ENCODE measurements at places on chromosomes 7 and 10. TPM values are rescaled to one million over a fixed set of nuclear protein-coding genes. Genes with fewer than 3 reads are reported as not detected.

GRCh38 chr7:77242554-77242953 lies 42.9 kb upstream of the FGL2 start:
- DNase-seq: no peak

GRCh38 chr7:148299350-148300276 lies 291.0 kb upstream of the C7orf33 start:
- peak; percentile 22 for DNase-seq

GRCh38 chr10:27252267-27253000 lies 11.8 kb upstream of the ACBD5 start:
- DNase-seq: no peak

GRCh38 chr7:93562936-93563335 lies 11.6 kb downstream of the CALCR start:
- DNase-seq: no peak

- DNase-seq: no peak
Observed at GRCh38 chr7:151251689-151252560, 3.4 kb upstream of the SMARCD3 start.

DNA sequence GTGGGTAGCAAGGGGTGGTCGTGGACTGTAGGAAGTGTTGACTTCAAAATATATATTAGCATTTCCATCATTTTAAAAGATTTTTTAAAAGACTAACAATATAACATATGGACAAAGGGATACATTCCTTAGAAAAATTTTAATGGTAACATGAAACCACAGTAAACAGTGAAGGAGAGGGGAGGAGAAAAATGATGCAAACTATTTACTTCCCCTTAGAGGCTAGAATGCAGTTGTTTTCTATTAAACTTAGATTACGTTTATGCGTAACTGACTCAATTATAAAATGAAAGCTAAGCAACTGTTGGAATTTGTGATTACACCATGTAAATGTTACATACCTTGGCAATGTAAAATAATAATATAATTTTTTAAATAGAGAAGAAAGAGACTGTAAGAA lies 41.3 kb downstream of the CALD1 start:
- no peak for DNase-seq

GRCh38 chr7:90717296-90718060 lies 121.4 kb downstream of the CDK14 start:
- peak; percentile 76 for DNase-seq

DNA sequence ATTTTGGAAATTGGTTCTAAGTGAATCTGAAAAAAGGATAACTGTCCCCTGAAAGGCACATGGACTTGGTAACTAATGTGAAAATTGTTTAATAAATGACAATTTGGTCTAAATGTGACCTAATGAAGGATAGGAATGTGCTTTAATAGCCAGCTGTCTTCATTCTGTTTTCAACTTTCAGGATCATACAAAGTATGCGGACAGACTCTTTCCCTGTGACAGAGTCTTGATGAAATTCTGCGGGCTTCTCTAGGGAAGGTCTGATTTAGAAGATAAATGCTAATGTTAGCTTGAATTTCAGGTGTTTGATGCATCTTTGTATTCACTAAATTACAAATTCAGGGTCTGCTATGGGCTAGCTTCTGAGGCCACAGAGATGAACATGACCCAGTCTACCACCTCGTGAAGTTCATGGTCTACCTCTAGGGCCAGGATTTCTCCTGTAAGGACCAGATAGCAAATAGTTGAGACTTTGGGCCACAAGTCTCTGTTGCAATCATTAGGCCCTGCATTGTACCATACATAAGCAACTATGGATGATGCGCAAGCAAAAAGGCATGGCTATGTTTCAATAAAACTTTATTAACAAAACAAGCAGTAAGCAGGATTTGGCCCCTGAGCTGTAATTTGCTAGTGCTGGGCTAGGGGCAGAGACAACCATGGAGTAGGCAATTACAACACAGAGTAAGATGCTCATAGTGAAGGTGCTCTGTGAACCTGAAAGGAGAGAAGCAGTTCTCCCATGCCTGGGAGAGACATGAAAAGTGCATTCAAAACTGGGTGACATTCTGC lies 368.6 kb downstream of the INHBA start:
- DNase-seq: no peak

- DNase-seq: peak; percentile 77
Observed at GRCh38 chr10:129035052-129035827, 431.8 kb upstream of the MGMT start.

DNA sequence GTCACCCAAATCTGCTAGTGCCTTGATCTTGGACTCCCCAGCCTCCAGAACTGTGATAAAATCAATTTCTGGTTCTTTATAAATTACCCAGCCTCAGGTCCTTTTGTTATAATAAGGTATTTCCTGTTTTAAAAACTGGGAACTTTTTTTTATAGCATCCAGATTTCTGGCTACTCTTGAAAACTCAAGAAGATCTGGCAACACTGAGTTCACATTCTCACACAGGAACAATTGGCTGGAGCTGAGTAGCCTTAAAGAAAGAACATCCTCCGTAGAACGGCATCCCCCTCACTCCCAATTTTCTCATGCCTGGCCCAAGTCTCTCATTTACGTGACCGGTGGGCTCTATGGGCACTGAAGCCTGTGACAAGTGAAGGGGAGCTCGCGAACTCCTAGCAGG lies 47.1 kb downstream of the SLC35G1 start:
- no peak for DNase-seq

DNA sequence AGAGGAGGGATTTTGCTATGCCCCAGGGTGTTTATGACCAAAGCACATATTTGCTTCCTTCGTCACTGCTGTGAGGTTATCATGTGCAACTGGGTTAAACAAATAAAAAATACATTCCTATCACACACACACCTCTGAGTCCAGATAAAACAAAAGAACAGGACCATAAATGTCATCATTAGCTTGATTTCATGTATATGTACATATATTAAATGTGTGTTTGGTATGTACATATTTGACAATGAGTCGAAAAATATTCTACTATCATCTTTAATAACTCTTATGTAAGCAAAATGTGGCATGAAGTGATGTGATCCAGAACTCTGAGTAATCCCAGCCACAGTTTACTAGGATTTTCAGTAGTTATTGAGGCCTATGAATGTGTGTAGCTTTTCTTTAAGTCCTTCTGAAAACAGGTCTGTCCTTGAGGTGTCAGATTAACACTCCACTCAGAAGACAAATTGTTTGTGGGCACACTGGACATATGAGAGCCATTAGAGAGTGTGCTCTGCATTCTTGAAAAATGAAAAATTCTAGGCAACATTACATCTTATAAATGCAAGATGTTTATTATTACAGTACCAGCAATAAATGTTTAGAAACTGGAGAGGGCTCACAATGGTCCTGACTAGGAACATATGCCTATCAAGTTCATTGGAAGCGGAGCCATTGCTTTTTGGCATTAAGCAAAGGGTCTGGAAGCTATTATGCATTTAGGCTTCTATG lies 335.1 kb upstream of the SEMA3A start:
- DNase-seq: peak; percentile 67

GRCh38 chr10:52965509-52965908 lies 192.9 kb upstream of the MBL2 start:
- no peak for DNase-seq

DNA sequence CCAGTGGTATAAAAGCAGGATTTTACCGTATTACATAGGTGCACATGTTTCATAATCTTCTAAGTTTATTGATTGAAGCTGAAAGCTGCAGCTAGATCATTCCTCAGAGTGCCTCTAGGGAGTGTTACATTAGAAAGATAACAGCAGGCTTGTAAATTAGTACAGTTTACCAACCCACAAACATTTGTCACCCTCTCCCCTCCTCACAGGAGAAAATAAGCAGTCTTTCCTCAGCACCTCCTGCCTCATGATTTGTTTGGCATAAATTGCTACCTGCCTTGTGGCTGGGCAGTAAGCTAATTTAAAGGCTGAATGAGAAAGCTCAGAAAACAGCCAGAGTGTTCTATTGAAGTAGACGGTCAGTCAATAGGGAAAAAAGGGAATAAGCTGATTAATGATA lies 74.2 kb downstream of the NXPH1 start:
- DNase-seq: no peak

DNA sequence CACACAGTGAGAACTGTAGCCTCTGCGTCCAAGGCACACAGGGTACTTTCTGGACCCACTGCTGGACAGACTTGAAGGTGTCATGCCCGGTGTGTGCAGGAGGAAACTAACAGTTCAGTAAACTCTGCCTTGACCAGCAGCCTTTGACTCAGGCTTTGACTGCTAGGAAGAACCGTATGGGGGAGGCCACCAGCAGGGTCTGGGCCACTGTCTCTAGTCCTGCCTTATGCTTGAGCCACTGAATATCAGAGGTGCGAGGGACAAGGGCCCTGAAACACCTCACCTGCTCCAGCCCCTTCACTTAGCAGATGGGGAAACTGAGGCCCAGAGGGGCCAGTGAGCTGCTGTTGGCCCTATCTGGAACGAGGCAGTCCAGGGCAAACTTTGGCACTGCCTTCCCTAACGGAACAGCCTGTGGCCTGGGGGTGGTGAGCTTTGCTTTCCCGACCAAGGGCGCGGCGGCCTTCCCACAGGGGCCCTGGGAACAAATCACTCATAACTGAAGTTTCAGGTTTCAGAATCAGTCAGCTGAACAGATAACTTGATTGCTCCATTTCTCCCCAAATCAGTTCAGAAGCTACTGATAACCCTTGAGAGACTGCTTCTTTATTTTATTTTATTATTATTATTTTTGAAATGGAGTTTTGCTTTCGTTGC lies 130.0 kb downstream of the FAM53B start:
- DNase-seq: no peak

DNA sequence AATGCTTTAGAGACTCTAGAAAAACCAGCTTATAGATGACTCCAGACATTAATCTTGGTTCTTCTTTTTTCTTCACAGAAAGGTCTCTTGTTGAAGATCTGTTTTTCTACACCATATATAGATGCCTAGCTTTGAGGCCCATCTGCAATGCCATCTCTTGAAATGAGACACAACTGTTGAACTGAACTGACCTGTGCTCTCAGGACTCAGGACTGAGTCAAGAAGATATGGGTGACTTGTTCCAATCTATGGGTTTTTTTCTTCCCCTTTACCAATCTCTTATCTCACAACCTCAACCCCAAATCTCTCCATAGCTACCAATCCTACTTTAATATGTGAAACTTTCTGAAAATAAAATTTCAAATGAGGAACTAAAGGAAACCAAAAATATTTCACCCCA lies 194.7 kb downstream of the SNX13 start:
- no peak for DNase-seq

DNA sequence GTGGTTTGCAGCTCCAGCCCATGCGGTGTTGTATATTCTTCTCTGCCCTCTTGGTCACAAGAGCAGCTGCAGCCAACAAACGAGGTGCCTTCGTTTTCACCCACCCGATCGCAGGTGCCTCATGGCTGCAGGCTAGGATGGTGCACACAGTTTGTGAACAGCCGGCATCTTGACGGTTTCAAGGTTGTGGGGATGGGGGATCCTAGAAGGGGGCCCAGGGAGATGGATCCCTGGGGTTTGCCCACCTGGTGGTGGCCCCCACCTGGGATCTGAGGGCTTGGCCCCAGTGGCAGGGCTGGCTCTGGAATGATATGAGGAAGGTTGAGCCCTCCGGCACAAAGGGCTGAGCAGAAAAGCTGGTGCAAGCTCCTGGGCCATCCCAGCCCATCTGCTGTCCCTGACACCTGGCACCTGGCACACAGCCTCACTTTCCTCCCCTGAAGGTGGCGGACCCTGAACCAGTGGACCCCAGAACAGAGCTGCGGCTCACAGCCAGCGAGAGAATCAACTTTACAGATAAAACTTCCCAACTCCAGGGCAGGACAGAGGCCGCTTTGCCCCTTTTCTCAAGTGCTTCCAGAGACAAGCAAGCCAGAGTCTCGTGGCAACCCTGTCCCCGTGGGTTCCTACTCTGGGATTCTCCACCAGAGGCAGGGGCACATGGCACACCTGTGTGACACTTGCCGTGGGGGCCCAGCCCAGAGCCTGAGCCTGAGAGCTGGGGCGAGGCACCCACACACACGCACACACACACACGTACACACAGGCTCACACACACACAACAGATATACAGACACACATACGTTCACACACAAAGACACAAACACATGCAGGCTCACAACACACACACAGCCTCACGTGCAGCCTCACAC lies 177.3 kb upstream of the PPP2R2D start:
- DNase-seq: no peak

- DNase-seq: peak; percentile 52
Observed at GRCh38 chr10:99845837-99846382, 63.5 kb downstream of the ABCC2 start.

- DNase-seq: no peak
Observed at GRCh38 chr10:12848439-12849173, 152.9 kb downstream of the CCDC3 start.

GRCh38 chr7:108875139-108875538 lies 305.5 kb downstream of the DNAJB9 start:
- DNase-seq: no peak

DNA sequence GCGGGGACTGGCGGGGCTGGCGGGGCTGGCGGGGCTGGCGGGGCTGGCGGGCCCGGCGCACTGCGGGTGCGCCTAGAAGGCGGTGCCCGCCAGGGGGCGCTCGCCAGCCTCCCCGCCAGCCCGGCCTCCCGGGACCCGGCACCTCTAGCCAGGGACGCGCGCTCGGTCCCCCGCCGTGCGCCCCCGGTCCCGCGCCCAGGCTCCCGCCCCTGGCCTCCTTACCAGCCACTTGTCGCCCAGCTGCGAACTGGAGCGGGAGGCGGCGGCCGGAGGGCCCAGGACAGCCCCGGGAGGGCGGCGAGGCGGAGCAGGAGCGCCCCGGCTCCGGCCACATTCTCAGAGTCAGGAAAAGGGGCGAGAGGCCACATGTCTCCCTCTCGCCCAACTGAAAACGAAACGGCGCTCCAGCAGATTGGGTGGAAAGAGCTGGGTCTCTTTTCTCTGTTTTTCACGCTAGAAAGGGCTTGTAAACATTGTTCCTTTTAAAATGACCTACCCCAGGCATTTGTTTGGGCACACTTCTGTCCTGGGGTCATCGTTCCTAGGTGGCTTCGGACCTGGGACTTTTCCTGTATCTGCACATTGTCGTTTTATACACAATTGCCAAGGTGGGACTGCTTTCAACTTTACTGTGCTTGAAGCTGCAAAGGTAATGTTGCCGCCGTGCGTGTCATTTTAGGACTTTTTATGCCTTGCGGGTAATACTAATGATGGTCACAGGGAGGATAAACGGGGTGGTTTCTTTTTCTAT lies 378 bp upstream of the PRKCQ start:
- no peak for DNase-seq

GRCh38 chr7:44703921-44704320 lies 44.7 kb upstream of the ZMIZ2 start:
- no peak for DNase-seq

Gene IL2RA
- total RNA-seq: not detected

Gene SLIT1
- 0.12 TPM for total RNA-seq

Gene SLC26A5
- not detected for total RNA-seq

Gene UCN3
- total RNA-seq: not detected

Gene GPC2
- total RNA-seq: 4.1 TPM

Gene SCD
- 303 TPM for total RNA-seq

Gene CACNA2D1
- total RNA-seq: 6.1 TPM

Gene C10orf62
- not detected for total RNA-seq

Gene PILRA
- not detected for total RNA-seq

Gene CHN2
- 5.1 TPM for total RNA-seq

Gene OR2A7
- total RNA-seq: 2.0 TPM

Gene GNGT1
- not detected for total RNA-seq

Gene ANXA8
- 1.4 TPM for total RNA-seq

Gene BTRC
- 14.2 TPM for total RNA-seq
